A673 (cell line): ENCODE measurements at places on chromosomes 11 and 22. TPM values are rescaled to one million over a fixed set of nuclear protein-coding genes. Genes with fewer than 3 reads are reported as not detected.
A peak's percentile ranks its signal among the peaks of the same experiment; 100 is the strongest.

- H3K36me3 ChIP-seq, result no peaks in the 10 kb centered on the region
- no peak overlapping the region for H3K4me3 ChIP-seq
- no peak overlapping the region for H3K27ac ChIP-seq
- H3K27me3 ChIP-seq, result no peaks in the 10 kb centered on the region
Observed at GRCh38 chr11:58641803-58642581, 19.5 kb downstream of the CNTF start.

- no peak for DNase-seq
- no peak overlapping the region for H3K4me3 ChIP-seq
- peaks cover 4% of the 10 kb centered on the region for H3K4me1 ChIP-seq
- no peaks in the 10 kb centered on the region for H3K36me3 ChIP-seq
- no peaks in the 10 kb centered on the region for H3K27me3 ChIP-seq
Observed at GRCh38 chr11:128909438-128910125, 18.4 kb downstream of the KCNJ5 start.

DNA sequence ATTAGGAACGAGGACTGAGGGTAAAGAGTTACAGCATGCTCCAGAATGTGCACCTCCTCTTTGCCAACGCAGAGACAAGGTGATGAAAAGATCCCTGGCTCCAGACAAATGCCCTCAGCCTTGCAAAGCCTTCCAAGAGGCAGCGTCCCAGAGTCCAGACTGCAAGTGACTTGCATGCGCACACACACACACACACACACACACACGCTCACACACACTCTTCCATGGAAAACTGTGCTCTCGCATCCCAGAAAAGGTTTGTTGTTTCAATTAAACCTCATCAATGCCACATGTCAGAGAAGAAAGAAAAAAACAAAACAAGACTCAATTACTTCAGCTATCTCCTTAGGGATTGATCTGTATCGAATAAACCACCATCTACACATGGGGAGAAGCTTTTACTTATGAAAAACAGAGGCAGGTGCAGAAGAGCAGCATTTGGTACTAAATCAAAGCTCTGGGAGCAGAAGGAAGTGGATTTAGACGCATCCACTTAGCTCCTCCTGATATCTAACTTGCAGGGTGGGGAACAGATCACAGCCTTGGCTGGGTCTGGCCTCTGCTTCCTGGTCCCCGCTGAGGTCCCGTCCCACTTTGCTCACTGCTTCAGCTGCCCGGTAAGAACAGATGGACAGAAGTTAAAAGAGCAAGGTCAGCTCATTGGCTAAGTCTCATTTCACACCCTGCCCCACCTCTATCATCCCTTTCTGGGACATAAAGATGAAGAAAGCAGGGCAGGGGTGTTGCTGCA, 249.8 kb upstream of the BLID start:
- H3K36me3 ChIP-seq, result no peaks in the 10 kb centered on the region
- H3K27me3 ChIP-seq, result no peaks in the 10 kb centered on the region
- no peak for DNase-seq
- H3K4me3 ChIP-seq, result no peak overlapping the region
- H3K4me1 ChIP-seq, result peaks cover 14% of the 10 kb centered on the region

DNA sequence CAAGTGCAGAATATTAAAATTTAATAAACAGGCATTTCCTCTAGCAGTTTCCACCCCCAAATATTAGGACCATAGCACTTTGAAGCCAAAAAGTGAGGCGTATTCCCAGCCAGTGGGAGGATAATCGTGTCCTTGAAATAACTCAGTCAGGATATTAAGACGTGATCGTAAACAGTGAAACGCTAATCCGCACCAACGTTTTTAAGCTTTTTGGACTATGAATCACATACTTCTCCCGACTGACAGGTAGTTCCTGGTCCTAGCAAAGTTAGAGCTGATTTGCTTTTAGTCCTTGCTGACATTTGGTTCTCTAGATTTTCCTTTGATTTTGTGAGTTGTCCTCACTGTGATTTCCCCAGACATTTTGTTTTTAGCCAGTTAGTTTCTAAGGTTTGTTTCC, 197.1 kb upstream of the ARHGAP20 start:
- peak; percentile 52 for DNase-seq
- no peak overlapping the region for H3K27ac ChIP-seq
- peaks cover 37% of the 10 kb centered on the region for H3K4me1 ChIP-seq
- H3K27me3 ChIP-seq, result no peaks in the 10 kb centered on the region
- H3K36me3 ChIP-seq, result no peaks in the 10 kb centered on the region

GRCh38 chr11:44133335-44133946, 38.0 kb downstream of the EXT2 start:
- H3K27ac ChIP-seq, result peak overlapping the region; percentile 49
- H3K4me3 ChIP-seq, result no peak overlapping the region
- H3K27me3 ChIP-seq, result no peaks in the 10 kb centered on the region

GRCh38 chr11:17593466-17594245, 46.6 kb downstream of the OTOG start:
- no peaks in the 10 kb centered on the region for H3K4me1 ChIP-seq
- no peak overlapping the region for H3K4me3 ChIP-seq
- H3K27ac ChIP-seq, result no peak overlapping the region
- peaks cover 20% of the 10 kb centered on the region for H3K27me3 ChIP-seq
- H3K36me3 ChIP-seq, result no peaks in the 10 kb centered on the region

GRCh38 chr11:128559496-128560103, 27.8 kb downstream of the ETS1 start:
- H3K4me1 ChIP-seq, result no peaks in the 10 kb centered on the region
- H3K27ac ChIP-seq, result no peak overlapping the region
- H3K27me3 ChIP-seq, result peaks cover 19% of the 10 kb centered on the region
- DNase-seq, result no peak
- H3K4me3 ChIP-seq, result no peak overlapping the region

DNA sequence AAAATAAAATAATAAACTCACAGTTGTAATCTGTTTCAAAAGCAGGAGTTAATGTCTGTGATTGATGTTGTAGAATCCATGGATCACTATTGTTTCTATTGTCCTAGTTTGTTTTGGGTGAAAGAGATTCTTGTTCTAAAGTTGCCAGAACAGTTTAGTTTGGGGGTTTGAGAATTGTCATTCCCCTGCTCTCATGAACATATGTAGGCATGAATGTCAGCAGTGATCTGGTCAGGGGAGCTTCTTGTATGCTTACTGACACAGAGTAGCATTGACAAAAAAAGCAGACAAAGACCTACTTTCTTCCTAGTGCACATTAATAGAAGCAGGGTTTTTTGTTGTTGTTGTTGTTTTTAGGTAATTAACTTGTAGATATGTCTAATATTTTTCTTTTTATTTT, 38.6 kb downstream of the ARHGAP1 start:
- H3K4me1 ChIP-seq, result no peaks in the 10 kb centered on the region
- H3K36me3 ChIP-seq, result peaks cover 58% of the 10 kb centered on the region

DNA sequence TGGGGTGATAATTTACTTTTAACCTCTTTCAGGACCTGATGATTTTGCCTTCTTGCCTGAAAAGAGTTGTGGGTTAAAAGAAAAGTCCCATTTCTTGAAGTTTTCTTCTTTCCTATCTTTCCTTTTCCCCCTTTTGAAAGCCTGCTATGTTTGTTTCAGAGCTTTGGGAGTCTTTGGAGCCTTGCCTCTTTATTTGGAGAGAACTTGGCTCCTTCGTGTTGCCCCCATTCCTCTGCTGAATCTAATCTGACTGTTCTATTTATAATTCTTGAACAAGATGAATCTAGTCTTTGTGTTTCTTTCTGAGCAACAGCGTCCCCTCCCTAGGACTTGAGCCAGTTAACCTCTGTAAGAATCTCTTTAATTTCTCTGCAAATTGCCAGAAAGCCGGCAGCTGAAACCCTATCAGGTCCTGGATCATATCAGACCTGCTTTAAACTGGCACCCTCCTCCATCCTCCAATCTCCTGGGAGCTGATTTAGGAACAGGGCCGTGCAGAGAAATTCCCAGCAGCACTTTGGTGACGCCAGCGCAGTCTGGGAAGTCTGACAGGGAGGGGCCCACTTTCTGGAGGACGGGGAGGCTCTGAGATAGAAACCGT, 289.1 kb upstream of the SORL1-AS1 start:
- H3K27me3 ChIP-seq, result no peaks in the 10 kb centered on the region
- H3K4me3 ChIP-seq, result no peak overlapping the region
- peaks cover 7% of the 10 kb centered on the region for H3K4me1 ChIP-seq
- H3K36me3 ChIP-seq, result no peaks in the 10 kb centered on the region
- H3K27ac ChIP-seq, result peak overlapping the region; percentile 33
- DNase-seq, result no peak

GRCh38 chr11:75535071-75535470, 9.3 kb upstream of the GDPD5 start:
- peaks cover 7% of the 10 kb centered on the region for H3K4me1 ChIP-seq
- H3K27ac ChIP-seq, result no peak overlapping the region
- no peak for DNase-seq
- no peaks in the 10 kb centered on the region for H3K27me3 ChIP-seq

The SCGB1D2 gene
- not detected in 2 replicates for total RNA-seq

The HPX gene
- 4.4 and 4.5 TPM in 2 replicates for total RNA-seq
